Stimulated activated CD8-positive, alpha-beta memory T cell treated with anti-CD3 and anti-CD28 coated beads, Interleukin-2, amount 100 ng/mL, for 1 hour (primary cell): ENCODE measurements at places on chromosomes 3 and 15.

GRCh38 chr3:134342259-134342658 is 32.0 kb downstream of the AMOTL2 start:
- no peak for DNase-seq

DNA sequence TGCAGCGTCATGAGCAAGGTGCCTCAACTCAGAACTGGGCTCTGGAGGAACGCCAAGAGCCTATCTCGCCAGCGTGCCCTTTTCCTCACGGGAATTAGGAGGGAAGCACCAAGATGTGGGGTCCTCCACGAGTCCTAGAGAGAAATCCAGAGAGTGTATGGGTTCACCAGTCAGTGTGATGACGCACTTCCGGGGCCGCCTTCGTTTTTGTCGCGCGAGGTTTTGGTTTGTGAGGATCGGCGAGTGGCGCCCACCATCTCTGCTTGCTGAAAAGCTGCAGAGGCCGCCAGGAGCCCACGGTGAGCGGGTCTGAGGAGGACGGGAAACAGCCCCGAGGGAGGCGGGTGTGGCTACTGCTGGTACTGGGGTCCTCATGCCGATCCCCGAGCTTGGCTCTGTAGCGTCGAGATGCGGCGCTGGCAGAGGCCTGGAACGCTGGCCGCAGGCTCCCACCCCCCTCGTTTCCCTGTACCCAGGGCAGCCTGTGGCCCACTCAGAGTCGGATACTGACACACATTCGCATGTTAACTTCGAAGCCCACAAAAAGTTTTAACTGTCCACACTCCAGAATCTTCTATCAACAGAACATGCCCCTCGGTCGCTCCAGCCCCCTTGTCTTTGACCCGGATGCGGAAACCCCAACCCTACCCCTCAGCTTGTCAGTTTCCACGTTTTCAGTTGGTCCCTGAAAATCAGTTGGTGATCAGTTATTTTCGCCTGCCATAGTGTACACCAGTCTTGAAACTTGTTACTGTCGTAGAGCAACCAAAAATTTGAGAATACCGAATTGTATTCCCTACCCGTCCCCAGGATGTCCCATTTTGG is 30.4 kb downstream of the ZNF662 start:
- DNase-seq = no peak

- no peak for DNase-seq
Measured at GRCh38 chr3:48715174-48715800, 1.7 kb downstream of the IP6K2 start.

DNA sequence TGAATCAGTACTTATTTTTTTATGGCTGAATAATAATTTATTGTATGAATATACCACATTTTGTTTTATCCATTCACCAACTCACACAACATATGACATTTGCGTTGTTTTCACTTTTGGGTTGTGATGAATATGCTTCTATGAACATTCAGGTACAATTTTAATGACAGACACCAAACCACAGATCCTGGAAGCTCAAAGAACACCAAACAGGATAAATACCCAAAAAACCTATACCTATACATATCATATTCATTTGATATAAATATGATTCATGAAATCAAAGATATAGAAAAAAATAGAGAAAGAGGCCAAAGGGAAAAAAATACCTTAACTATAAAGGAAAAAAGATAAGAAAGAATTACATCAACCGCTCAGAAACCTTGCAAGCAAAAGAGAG is 35.8 kb downstream of the FAM240A start:
- DNase-seq = no peak

GRCh38 chr3:16028604-16029003 is 145.9 kb upstream of the GALNT15 start:
- DNase-seq = no peak

DNA sequence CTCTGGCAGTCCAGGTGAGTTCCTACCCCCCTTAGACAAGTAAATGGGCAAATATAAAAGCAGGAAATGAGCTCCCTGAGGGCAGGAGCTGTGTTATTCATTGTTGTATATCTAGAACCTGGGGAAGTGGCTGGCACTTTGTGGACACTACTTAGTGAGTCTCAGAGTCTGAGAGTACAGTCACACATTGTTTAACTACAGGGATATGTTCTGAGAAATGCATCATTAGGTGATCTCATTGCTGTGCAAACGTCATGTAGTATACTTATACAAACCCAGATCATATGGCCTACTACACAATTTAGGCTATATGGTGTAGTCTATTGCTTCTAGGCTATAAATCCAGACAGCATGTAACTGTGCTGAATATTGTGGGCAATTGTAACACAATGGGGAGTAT is 52.4 kb downstream of the DRD3 start:
- DNase-seq = no peak

- DNase-seq = no peak
Measured at GRCh38 chr3:139948898-139949297, 13.9 kb downstream of the CLSTN2 start.

- DNase-seq = no peak
Measured at GRCh38 chr3:133833880-133834620, 28.4 kb downstream of the SRPRB start.

DNA sequence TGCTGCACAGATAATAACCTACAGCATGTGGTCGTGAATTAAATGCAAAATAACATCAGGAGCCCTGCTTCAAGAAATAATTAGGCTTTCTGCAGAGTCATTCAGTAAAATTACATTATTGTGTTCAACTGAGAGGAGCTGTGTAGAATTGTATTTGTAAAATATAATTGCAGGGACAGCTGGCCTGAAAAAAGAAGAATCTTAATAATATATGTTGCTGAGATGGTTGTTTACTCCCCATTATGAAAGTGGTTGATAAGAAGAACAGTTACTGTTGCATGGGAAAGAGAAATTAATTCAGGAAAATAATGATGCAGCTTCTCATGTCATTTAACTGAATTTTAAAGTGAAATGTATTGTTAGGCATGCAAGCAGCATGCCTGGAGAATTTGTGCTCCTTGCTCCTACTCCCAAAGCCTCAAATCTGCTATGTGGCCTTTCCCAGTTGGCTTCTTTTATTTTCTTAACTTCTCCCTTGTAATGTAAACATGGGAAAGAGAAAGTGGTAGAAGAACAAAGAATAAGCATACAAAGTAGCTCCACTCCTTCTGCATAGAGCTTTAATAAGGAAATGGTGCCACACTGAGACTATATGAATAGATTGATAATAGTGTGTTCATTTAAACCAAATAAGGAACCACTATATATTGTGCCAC is 100.1 kb downstream of the VGLL3 start:
- no peak for DNase-seq

GRCh38 chr3:21718943-21719591 is 31.9 kb downstream of the ZNF385D start:
- DNase-seq = no peak

DNA sequence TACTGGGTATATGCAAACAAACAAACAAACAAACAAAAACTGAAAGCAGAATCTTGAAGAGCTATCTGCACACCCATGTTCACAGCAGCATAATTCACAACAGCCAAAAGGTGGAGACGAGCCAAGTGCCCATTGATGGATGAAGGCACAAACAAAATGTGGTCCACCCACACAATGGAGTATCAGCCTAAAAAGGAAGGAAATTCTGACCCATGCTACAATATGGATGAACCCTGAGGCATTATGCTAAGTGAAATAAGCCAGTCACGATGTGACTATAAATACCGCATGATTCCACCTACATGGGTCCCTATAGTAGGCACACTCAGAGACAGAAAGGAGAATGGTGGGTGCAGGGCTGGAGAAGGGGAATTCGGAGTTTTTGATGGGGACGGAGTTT is 24.1 kb downstream of the XPC start:
- no peak for DNase-seq

DNA sequence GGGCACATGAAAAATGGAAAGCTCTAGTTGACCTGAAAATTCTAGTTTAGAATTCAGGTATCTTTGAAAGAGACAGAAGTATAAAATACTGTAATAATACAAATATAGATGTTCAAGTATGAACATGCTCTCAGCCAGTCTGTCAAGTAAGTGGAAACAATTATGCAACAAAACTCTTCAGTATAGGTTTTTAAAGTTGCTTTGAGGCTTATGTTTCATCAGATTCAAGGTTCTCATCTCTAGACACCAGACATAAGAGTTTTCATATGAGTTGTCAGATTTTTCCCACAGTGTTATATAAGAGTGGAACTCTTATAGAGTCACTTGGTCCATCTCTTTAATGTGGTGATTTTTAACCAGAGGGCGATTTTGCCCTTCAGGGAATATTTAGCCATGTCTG is 22.0 kb downstream of the CMSS1 start:
- DNase-seq = no peak

GRCh38 chr3:124935794-124936542 is 1.4 kb upstream of the MUC13 start:
- DNase-seq = no peak

- DNase-seq = no peak
Measured at GRCh38 chr15:50246631-50247030, 18.9 kb downstream of the HDC start.

GRCh38 chr15:78129077-78129750 is 2.0 kb downstream of the CIB2 start:
- no peak for DNase-seq

DNA sequence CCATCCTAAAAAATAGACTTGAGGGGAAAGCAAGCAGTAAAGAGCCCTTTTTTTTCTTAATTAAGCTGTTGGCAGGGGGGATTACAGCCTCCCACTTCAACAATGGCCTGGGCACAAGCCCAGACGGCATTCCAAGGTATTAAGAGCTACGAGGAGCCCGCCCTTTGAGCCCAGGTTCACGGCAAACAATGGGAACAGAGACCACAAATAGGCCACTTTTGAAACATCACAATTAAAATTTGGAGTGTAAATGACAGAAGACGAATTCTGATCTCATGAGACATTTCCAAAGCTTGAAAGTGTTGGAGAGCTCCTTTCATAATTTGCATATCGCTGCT is 8.9 kb downstream of the CHSY1 start:
- no peak for DNase-seq

GRCh38 chr15:48330105-48330785 is 984 bp upstream of the DUT start:
- DNase-seq = no peak

GRCh38 chr3:144358191-144358590 is 386.6 kb downstream of the DIPK2A start:
- DNase-seq = no peak

GRCh38 chr3:131794766-131795388 is 239.9 kb downstream of the CPNE4 start:
- DNase-seq = no peak

DNA sequence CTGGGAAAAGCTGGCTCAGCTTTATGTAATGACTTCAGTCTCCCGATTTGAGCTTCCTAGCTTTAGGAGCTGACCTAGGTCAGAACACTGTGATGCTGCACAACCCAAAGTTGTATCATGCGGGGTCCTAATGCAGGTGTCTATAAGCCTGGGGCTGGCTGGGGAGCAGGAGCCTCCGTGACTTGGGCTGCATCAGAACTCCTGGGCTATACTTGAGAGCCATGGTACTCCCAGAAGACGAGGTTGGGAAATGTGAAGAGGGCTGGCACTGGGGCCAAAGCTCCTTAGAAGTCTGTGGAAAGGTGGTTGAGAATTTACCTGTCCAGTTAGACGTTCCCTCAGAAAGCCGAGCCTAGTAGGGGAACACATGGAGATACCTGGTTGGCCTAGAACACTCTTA is 57.0 kb downstream of the BSN start:
- DNase-seq = no peak

DNA sequence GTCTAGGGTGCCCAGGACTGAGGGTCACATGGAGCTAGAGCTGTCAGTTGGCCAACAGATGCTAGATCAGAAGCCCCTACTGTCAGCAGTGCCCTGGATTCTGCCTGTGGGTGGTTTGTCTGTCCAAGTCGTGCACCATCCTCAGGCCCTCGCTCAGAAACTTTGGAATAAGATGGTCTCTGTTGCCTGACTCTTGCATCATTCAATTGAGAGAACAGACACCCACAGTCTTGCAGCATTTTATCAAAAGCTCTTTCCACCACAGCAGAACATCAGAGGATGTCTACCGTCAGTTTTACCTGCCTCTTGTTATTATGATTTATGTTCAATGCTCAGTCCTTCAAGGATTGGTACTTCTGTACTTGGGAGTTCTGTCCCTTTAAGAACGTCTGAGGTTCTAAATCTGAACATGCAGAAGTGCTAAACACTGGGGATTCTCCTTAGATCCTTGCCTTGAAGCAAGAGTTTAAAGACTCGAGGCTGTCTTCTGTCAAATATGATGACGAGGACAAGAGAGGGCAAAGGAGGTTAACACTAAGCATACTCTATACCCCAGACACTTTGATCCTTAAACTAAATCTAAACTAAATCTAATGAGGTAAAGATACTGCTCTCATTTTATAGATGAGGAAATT is 4.8 kb downstream of the AQP9 start:
- DNase-seq = no peak

GRCh38 chr15:52667597-52667996 is 11.6 kb downstream of the ATOSA start:
- DNase-seq = no peak

- no peak for DNase-seq
Measured at GRCh38 chr15:96342406-96343112, 12.1 kb downstream of the NR2F2 start.

DNA sequence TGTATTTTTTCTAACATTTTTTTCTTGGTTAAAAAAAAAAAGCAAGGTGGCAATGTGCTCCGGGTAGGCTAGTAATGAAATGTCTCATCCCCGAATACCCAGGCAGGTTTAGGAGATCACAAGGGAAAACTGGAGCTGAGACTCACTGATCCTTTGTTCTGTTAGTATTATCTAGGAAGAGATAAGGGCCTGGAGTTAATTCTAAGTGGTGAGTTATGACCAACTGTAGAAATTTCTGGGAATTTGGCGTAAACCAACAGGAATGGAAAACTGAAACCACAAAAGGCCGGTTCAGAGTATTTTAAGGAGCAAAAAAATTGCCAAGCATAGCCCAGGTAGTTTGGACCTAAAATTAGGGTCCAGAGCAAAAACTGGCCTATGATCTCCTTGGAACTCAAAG is 12.4 kb downstream of the PPM1M start:
- no peak for DNase-seq

- no peak for DNase-seq
Measured at GRCh38 chr3:56655709-56656108, 27.4 kb downstream of the TASOR start.

DNA sequence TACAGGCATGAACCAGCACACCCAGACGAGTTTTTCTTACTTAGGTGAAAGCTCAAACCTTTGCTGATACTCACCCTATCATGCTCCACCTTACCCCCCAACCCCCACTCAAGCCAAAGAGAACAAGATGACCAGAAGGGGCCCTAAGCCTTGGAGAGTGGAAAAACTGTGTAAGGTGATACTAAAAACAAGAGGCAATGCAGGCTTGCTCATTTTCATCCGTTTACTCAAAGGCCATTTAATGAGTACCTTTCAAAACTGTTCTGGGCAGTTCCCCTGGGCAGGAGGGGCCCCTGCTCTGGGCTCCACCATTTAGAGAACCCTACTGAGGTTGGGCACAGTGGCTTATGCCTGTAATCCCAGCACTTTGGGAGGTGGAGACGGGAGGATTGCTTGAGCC is 6.7 kb downstream of the TYRO3 start:
- no peak for DNase-seq
